ENCODE measurements at places on chromosomes 3 and 15.

GRCh38 chr3:48899273-48899672 lies 591 bp upstream of the SLC25A20 start:
- DNase-seq, result no peak

GRCh38 chr15:28264166-28264565 lies 57.8 kb downstream of the HERC2 start:
- DNase-seq, result no peak

GRCh38 chr3:101117465-101117864 lies 124.2 kb upstream of the ABI3BP start:
- no peak for DNase-seq

GRCh38 chr3:5504135-5504534 lies 316.6 kb downstream of the EDEM1 start:
- no peak for DNase-seq

GRCh38 chr15:47333734-47334133 lies 383.6 kb upstream of the SEMA6D start:
- DNase-seq, result no peak

All from T47D (cell line).